ENCODE measurements at places on chromosomes 1 and 21. TPM values are rescaled to one million over a fixed set of nuclear protein-coding genes. Genes with fewer than 3 reads are reported as not detected.

The ANGPTL3 gene
- total RNA-seq = not detected

The RGS8 gene
- total RNA-seq = not detected

The KCNA10 gene
- total RNA-seq = not detected

The KCTD3 gene
- 41.8 TPM for total RNA-seq

The RHBG gene
- total RNA-seq = not detected

The CYP4B1 gene
- total RNA-seq = 194 TPM

The PLA2G2C gene
- total RNA-seq = not detected

The GUCA2B gene
- not detected for total RNA-seq

The KCNT2 gene
- 20.9 TPM for total RNA-seq

The HNRNPR gene
- 73.5 TPM for total RNA-seq

The SCAMP3 gene
- total RNA-seq = 53.4 TPM

The ZNF697 gene
- 6.5 TPM for total RNA-seq

The PTGFR gene
- 1.9 TPM for total RNA-seq

The SLC44A3 gene
- 1.3 TPM for total RNA-seq

The ZNF683 gene
- total RNA-seq = not detected

The TSTD1 gene
- 29.4 TPM for total RNA-seq

The TNN gene
- 0.19 TPM for total RNA-seq

The USP25 gene
- 55.2 TPM for total RNA-seq

The FNDC5 gene
- 1.5 TPM for total RNA-seq

The LCE6A gene
- not detected for total RNA-seq

Measured in omental fat pad (tissue), 4 donors.